ENCODE measurements at places on chromosomes 12 and 14. TPM values are rescaled to one million over a fixed set of nuclear protein-coding genes. Genes with fewer than 3 reads are reported as not detected.

- peaks cover 38% of the 10 kb centered on the region for H3K36me3 ChIP-seq
- H3K4me1 ChIP-seq: peaks cover 16% of the 10 kb centered on the region
- no peak overlapping the region for H3K27ac ChIP-seq
- H3K4me3 ChIP-seq: no peak overlapping the region
These were observed 2.0 kb downstream of the POP5 start for GRCh38 chr12:120579179-120579578.

GRCh38 chr14:45194964-45195363 lies 58.0 kb downstream of the MIS18BP1 start:
- H3K27me3 ChIP-seq: no peaks in the 10 kb centered on the region
- no peaks in the 10 kb centered on the region for H3K36me3 ChIP-seq
- no peak for DNase-seq
- no peak overlapping the region for H3K27ac ChIP-seq
- no peak overlapping the region for H3K4me3 ChIP-seq
- no peaks in the 10 kb centered on the region for H3K4me1 ChIP-seq

DNA sequence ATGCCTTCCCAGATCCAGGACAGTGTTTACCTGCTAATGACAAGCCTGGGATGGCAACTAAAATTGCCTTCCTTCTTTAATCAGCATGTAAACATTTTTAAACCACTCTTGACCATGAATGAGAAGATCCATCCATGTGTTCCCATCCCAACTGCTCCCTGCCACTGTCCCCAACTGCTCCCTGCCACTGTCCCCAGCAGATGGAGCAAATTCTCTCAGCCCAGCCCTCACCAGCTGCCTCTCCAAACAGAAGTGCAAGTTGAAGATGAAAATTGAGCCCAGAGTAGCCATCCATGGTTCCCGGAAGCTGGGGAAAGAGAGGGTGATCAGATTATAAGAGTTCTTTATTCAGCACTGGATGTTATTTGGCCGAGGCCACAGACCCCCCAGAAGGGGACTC lies 133.1 kb downstream of the SLC15A4 start:
- no peaks in the 10 kb centered on the region for H3K27me3 ChIP-seq
- H3K27ac ChIP-seq: no peak overlapping the region
- H3K36me3 ChIP-seq: no peaks in the 10 kb centered on the region
- no peak overlapping the region for H3K4me3 ChIP-seq
- no peak for DNase-seq
- no peaks in the 10 kb centered on the region for H3K4me1 ChIP-seq

GRCh38 chr14:38989922-38990546 lies 113.0 kb downstream of the SEC23A start:
- no peaks in the 10 kb centered on the region for H3K27me3 ChIP-seq
- no peaks in the 10 kb centered on the region for H3K4me1 ChIP-seq
- no peak overlapping the region for H3K4me3 ChIP-seq
- H3K36me3 ChIP-seq: no peaks in the 10 kb centered on the region

GRCh38 chr12:4107911-4108697 lies 165.5 kb upstream of the CCND2 start:
- peaks cover 4% of the 10 kb centered on the region for H3K27me3 ChIP-seq
- no peaks in the 10 kb centered on the region for H3K36me3 ChIP-seq
- no peak overlapping the region for H3K4me3 ChIP-seq
- no peak for DNase-seq
- H3K27ac ChIP-seq: no peak overlapping the region

The SPIC gene
- total RNA-seq: not detected

DNA sequence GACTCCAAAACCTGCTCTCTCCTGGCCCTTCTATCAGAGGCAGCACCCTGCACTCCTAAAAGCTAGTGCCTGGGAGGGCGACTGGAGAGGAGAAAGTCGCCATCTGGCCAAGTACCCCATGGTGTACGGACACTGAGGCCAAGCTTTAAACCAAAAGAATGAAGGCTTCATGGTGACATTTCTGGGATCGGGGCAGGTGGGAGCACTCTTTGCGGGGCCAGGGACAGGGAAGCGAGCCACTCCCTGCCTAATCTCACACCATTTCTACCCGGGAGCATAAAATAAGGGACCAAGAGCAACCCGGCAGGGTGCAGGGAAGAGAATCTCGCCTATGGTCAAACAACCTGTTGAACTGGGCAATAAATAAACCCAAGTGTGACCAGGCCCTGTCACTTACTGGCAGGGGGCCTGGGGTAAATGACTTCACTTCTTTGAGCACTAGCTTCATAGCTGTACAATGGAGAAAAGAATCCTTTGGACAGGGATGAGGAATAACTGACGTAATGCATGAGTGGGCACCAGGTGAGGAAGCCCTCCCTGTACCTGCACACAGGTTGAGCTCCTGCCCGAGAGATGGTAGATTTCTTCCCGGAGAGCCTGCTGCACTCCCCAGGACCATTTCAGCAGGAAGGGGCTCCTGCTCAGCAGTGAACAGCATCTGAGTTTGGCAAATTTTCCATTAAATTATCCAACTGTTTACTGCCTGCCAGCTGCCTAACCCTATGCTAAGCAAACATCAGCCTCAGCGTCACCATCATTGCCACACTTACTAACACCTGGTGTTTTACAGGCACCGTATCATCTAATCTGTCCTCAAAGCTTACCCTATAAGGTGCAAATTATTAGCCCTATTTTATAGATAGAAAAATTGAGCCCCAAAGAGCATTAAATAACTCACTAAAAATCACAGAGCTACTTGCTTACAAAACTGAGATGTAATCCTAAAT lies 2.0 kb downstream of the SERPINA1 start:
- no peaks in the 10 kb centered on the region for H3K4me1 ChIP-seq
- no peaks in the 10 kb centered on the region for H3K36me3 ChIP-seq
- no peaks in the 10 kb centered on the region for H3K27me3 ChIP-seq
- no peak overlapping the region for H3K4me3 ChIP-seq
- DNase-seq: no peak
- no peak overlapping the region for H3K27ac ChIP-seq

The HOXC11 gene
- total RNA-seq: not detected

DNA sequence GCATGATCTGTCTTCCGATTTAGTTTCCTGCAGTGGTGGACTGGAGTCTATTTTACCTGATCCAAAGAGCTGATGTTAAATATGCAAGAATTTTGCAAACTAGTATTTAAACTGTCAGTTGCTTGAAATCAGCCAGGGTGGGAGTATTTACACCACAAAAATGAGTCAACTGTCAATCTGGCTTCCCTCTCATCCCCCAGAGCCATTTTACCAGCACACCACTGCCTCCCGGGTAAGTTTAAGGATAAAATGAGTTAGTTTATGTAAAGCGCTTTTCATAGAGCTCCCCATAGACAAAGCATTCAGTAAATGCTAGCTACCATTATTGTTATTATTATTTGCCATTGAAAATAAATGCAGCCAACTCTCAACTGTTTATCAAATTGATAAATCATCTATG lies 106.3 kb upstream of the FRMD6 start:
- H3K27ac ChIP-seq: no peak overlapping the region
- no peaks in the 10 kb centered on the region for H3K4me1 ChIP-seq
- H3K27me3 ChIP-seq: no peaks in the 10 kb centered on the region
- H3K36me3 ChIP-seq: no peaks in the 10 kb centered on the region

The LGR5 gene
- total RNA-seq: not detected

DNA sequence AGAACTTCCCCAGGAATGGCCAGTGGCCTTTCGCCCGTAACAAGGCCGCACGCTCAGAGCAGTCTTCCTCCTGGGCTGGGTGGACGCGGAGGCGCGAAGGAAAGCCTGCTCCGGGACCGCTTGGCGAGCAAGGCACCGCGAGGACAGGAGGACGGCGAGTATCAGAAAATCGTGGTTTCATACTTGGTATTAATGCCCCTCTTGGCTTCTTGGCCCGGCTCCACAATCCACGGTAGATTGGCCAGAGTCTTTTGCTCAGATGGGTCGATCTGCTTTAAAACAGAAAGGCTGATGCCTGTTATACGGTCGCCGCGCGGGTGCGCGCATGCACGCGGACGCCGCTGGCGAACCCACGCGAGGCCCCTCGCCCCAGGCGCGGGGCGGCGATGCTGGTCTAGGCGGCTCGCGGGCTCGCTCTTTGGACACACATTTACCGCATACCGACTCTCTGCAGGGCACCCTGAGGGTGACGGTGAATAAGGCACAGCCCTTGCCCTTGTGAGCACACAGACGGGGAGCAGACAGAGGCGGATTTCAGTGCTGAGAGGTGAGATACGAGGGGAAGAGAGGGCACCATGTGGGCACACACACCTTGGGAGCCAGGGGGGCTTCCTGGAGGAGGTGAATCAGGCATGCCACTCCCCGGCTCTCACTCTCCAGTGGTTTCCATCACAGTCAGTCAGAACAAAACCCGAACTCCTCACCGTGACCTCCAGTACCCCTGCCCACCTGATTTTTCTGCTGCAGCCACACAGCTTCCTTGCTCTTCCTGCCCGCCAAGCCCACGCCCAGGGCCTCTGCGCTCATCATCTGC lies 100.7 kb downstream of the APAF1 start:
- H3K4me3 ChIP-seq: peak overlapping the region; percentile 40
- H3K4me1 ChIP-seq: peaks cover 4% of the 10 kb centered on the region
- H3K36me3 ChIP-seq: no peaks in the 10 kb centered on the region
- peak; percentile 6 for DNase-seq

DNA sequence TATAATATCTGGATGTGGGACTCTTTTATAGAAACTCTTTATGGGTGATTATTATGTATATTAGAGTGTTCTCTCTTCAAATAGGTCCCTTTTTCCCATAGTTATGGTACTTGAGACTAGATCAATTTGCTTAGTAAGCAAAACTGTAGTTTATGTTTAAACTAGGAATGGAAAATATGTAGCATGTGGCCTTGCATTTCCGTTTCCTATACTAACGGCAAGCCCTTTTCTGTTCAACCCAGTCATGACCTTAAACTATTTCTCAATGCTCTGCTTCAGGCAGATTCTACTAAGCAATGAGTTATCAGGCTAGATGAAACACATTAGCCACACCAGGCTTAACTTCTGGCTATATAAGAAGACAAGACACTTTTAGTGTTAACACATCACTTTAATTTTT lies 84.6 kb downstream of the OTOGL start:
- H3K27ac ChIP-seq: no peak overlapping the region
- no peak overlapping the region for H3K4me3 ChIP-seq
- no peak for DNase-seq
- H3K4me1 ChIP-seq: peaks cover 5% of the 10 kb centered on the region
- H3K36me3 ChIP-seq: no peaks in the 10 kb centered on the region

- DNase-seq: no peak
- no peaks in the 10 kb centered on the region for H3K27me3 ChIP-seq
- H3K4me1 ChIP-seq: no peaks in the 10 kb centered on the region
These were observed 41.6 kb upstream of the TRHDE start for GRCh38 chr12:72230589-72230988.

DNA sequence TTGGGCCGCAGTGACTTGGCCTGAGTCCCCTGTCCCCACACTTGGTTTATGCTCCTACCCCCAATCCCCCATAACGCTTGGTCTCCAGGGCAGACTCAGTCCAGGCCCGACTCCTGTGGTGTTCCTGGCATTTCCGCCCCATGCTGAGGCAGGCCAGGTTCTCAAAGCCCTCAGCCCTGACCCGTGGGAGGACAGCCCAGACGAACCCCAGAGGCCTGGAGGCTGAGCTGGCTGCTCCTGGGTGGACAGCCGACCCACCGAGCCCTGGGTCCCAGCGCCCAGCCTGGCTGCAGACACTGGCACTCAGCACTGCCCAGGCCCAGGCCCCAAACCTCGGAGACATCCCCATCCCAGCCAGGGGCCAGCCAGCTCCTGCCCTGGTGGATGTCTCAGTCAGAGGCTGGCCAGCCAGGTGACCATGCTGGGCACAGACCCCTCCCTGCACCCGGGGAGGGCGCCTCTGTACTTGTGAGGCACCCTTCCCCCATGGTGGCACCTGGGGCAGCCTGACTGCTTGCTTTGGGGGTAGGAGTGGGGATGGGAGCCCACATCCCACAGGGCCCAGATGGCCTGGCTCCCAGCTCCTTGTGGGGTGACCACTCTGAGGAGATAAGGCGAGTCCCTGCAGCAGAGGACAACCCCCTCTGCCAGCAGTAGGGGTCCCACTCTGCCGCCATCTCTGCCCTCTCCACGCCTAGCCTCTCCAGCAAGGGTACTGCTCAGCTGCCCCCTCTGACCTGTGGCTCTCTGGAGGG lies 1.4 kb downstream of the PLD4 start:
- no peak overlapping the region for H3K27ac ChIP-seq
- H3K4me3 ChIP-seq: no peak overlapping the region
- no peaks in the 10 kb centered on the region for H3K4me1 ChIP-seq
- no peak for DNase-seq

GRCh38 chr14:76576047-76576741 lies 185.1 kb upstream of the VASH1 start:
- no peak overlapping the region for H3K4me3 ChIP-seq
- H3K36me3 ChIP-seq: no peaks in the 10 kb centered on the region
- no peaks in the 10 kb centered on the region for H3K27me3 ChIP-seq
- DNase-seq: no peak
- H3K27ac ChIP-seq: no peak overlapping the region
- H3K4me1 ChIP-seq: no peaks in the 10 kb centered on the region

DNA sequence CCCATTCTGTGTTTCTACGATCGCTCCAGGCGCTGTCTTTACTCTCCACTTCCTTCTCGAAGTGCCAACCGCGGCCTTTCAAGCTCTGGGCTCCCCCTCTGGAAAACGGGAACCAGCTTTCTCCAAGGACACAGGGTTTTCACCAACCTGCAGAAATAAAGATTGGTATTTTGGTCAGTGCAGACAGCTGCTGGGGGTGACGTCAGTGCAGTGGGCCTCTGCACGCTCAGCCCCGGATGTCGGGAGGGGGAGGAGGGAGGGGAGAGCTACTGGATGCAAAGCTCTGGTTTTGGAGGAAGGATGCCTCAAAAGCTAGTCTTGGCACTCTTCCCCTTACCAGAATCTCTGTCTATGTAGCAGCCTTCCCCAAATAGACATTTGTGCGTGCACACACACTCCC lies 19.9 kb downstream of the HRK start:
- no peak overlapping the region for H3K27ac ChIP-seq
- peak; percentile 15 for DNase-seq
- peaks cover 5% of the 10 kb centered on the region for H3K4me1 ChIP-seq
- H3K36me3 ChIP-seq: no peaks in the 10 kb centered on the region
